ENCODE measurements at places on chromosomes 11 and 22.

DNA sequence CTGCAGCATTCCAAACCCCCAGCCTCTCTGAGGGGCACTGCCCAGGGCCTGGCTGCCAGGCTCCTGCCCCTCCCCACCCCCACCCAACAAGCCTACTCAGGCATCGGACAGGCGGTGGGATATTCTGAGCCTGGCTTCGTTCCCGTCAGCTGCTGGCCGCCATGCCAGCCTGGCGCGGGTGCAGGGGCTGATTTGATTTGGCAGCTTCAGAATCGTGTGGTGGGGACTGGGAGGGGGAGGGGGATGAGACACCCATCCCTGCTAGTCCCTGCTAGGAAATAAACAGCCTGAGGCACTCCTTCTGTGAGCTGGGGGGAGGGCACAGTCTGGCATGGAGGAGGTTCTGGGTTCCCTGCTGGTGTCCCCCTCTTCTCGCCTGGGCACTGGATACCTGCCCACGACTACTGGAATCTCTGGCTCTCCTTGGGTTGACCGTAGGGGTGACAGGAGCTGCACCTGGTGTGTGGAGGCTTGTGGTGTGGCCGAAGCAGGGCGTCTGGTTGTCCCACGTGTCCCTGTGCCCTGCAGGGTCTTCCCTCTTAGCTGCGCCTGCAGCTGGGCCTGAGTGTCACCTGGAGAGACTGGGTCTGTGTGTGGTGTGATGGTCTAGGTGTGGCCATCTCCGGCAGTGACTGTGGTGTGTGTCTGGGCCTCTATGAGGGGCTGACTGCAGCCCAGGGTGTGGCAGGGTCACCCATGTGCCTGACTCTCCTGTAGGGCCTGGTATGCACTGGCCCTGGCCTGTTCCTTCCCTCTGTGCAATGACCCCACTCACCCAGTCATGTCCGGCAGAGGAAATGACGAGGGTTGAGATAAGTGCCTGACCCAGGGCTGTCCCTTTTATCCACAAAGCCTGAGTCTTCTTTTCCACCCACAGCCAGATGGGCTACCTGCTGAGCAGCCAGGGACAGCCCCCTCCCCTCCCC lies 42.2 kb downstream of the PDE2A start:
- no peak for DNase-seq

- peak; percentile 23 for DNase-seq
These were observed 486 bp downstream of the STIM1 start for GRCh38 chr11:3855808-3856491.

- DNase-seq, result no peak
These were observed 43.9 kb upstream of the CARD18 start for GRCh38 chr11:105183426-105183825.

DNA sequence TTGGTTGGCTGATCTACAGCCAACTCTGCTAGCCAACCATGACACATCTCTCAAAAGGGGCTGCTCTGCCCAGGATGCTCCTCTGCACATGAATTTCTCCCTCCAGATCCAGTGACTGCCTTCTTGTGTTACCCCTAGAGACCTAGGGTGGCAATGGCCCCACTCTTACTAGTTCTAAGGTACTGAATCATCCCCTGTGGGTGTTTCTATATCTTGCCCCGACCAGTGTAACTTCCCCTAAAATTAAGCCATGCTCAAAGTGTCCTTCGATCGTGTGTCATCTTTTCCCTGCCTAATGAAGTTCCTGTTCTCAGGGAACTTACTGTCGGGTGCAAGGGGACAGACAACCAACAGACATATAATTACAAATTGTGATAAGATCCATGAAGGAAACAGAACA lies 113.3 kb downstream of the FAM76B start:
- no peak for DNase-seq

GRCh38 chr11:5317292-5317691 lies 6.8 kb downstream of the OR51B2 start:
- DNase-seq, result no peak

GRCh38 chr11:86620891-86621521 lies 51.4 kb downstream of the ME3 start:
- peak; percentile 83 for DNase-seq

GRCh38 chr11:13818325-13818724 lies 144.2 kb upstream of the SPON1 start:
- no peak for DNase-seq

Data from iris pigment epithelial cell (primary cell).